Neural crest cell (in vitro differentiated cells): ENCODE measurements at places on chromosomes 6 and 20.

GRCh38 chr20:560680-561079 is 17.1 kb upstream of the CSNK2A1 start:
- DNase-seq = no peak

- no peak for DNase-seq
Measured at GRCh38 chr6:6943421-6943820, 164.3 kb upstream of the RREB1 start.

- no peak for DNase-seq
Measured at GRCh38 chr6:68653074-68653705, 18.1 kb downstream of the ADGRB3 start.

DNA sequence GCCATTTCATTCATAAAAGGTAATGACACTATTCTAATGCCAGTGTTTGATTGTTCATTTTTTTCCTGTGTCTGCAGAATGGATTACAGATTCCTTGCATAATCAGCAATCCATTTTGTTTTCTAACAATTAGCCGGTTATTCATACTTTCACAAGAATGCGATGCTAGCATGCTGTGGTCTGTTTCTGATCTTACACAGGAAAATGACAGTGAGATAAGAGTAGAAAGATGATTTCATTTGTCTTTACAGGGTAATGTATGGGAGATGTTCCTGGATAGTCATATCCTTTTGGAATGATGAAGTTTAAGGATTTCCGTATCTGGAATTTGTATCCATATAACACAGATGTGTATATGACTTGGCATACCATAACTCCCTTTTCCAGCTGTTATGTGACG is 207.3 kb downstream of the FARS2 start:
- DNase-seq = no peak

- no peak for DNase-seq
Measured at GRCh38 chr20:44596876-44597275, 14.5 kb downstream of the PKIG start.

DNA sequence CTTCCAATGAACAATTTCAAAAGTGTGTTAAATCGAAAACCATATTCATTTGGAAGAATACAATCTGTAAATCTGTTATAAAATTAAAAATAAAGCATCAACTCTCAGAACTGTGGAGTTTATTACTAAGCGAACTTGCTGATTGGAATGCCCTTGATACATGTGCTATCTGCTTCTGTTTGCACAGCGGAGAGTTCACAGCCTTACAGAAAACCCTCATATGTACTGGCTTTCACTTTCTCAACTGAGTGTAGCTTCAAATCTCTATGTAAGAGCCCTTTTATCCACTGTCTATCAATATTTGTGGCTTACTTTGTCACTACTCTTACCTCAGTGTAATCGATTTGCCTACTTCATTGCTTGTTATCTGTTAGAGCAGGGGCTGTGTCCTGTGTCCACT is 447.4 kb downstream of the C6orf118 start:
- DNase-seq = no peak

GRCh38 chr20:37353285-37353849 is 7.4 kb downstream of the SRC start:
- DNase-seq = no peak
